Head of caudate nucleus (tissue), 42 donors: ENCODE measurements at places on chromosomes 16 and 17.

- no peak for DNase-seq
These were observed 62.4 kb downstream of the SNX11 start for GRCh38 chr17:48169926-48170325.

DNA sequence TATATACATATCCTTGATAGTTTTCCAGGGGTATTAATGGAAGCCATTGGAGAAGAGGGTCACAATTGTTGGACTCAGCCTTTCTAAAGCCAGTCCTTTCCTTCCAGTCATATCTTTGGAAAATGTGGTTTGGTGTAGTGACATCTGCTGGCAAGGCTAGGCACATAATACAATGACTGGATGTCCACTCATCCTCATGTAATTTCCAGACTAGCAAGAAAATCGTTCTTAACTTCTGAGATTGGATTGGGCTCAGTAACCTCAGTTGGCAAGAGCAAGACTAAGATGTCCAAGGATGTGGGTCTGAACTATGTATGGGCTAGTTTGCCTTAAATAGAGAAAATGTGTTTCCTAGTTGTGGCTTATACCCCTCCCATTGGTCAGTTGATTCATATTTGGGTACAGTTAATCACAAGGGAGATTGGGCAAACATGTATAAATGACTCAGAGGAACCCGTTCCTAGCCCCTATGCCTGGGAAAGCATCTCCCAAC lies 8.7 kb upstream of the KAT7 start:
- peak; percentile 41 for DNase-seq

- DNase-seq: no peak
These were observed 12.9 kb downstream of the GJD3 start for GRCh38 chr17:40351359-40352236.

- DNase-seq: no peak
These were observed 15.8 kb downstream of the PLCD3 start for GRCh38 chr17:45116434-45117016.

GRCh38 chr16:86121374-86122010 lies 222.5 kb downstream of the IRF8 start:
- no peak for DNase-seq

DNA sequence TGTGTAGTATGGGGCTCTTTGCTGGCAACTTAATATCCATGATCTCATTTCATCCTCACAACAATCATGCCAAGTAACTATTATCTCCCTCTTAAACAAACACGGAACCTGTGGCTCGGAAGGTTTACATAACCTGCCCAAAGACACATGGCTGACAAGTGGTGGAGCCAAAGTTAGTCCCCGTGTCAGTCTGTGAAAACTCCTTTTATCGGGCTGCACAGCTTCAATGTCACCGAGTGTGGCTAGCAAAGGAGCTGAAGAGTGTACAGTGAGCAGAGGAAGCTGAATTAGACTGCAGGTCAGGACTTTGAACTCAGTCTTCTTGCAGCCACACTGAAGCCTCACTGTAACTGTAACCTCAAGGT lies 80.3 kb downstream of the PARN start:
- no peak for DNase-seq

DNA sequence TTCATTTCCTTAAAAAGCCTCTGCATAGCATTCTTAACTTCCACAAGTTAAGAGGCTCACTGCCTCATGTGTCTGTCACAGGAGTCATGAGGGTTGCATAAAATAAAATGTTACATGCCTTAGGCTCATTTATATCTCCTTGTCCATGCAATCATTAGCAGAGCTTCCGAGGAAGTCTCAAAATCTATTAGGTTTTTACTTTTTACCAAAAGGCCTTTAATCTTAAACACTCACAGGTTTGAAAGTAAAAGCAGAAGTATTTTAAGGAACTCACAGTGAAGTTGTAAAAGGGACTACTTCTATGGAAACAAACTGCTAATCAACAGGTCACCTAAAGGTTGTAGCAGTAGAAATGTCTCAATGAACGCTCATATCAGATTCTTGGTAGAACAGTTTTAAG lies 5.2 kb upstream of the ATP6V0A1 start:
- no peak for DNase-seq

DNA sequence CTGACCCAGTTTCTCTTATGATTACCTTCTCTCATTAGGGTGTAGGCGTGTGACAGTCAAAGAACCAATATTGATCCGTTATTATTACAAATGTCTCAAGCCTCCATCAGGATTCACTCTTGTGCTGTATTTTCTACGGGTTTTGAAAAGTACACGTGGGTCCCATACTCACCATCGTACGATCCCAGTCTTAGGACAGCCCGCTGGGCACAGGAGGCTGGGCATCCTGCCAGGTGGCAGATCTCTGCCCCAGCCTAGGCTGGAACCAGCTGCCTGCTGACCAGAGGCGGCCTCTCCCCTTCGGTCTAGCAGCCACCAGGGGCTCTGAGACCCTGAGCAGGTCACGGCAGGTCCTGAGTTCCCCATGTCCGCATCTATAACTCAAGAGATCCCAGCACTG lies 2.0 kb upstream of the METRNL start:
- DNase-seq: no peak

DNA sequence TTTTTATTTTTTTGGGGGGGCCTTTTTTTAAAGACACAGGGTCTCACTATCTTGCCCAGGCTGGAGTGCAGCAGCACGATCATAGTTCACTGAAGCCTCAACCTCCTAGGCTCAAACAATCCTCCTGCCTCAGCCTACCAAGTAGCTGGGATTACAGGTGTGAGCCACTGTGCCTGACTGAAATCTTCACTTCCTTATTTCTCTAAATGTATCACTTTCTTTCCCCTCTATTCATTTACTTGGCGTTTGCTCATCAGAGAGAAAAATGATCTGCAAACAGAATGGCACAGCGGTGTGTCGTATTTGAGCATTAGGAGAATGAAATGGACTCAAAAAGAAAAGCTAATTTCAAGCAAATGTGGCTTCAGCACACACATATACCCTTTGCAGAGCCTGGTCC lies 44.3 kb upstream of the CDH5 start:
- DNase-seq: no peak

DNA sequence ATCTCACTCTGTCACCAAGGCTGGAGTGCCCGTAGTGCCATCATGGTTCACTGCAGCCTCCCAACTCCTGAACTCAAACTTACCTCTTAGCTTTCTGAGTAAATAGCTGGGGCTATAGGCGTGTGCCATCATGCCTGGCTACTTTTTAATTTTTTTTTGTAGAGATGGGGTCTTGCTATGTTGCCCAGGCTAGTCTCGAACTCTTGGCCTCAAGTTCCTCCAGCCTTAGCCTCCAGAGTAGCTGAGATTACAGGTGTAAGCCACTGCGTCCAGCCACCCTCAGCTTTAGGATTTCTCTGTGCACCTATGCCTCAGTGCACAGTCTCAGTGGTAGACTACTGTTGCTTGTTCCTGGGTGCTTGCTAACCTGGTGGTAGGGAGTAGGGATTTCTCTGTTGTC lies 5.5 kb downstream of the SLC7A6 start:
- no peak for DNase-seq

- DNase-seq: no peak
These were observed 16.4 kb downstream of the LYRM1 start for GRCh38 chr16:20916942-20917341.

GRCh38 chr17:40457369-40457768 lies 14.1 kb downstream of the IGFBP4 start:
- no peak for DNase-seq

GRCh38 chr16:59030923-59031485 lies 296.9 kb upstream of the GOT2 start:
- no peak for DNase-seq

DNA sequence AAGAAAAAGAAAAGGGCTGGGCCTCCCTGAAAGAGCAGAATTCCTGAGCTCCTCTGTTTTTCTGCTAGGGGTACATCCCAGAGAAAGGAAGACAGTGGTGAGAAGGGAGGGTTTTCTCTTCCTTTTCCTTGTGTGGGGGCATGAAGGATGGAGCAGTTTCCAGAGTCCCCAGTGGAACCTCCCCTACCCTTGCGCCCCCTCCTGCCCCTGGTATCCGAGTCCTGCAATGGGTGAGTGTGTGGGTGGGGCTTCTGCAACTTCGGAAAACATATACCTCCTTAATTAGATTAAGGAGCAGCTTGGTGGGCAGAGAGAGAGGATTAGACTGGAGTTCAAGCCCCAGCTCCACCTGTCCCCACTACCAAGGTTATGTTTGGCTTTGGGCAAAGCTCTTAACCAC lies 5.4 kb upstream of the GIP start:
- DNase-seq: no peak

- DNase-seq: no peak
These were observed 38.9 kb downstream of the TRIM37 start for GRCh38 chr17:59067756-59068155.

- DNase-seq: no peak
These were observed 20.7 kb upstream of the GLG1 start for GRCh38 chr16:74627506-74628220.

GRCh38 chr16:83913245-83913633 lies 14.3 kb downstream of the MLYCD start:
- no peak for DNase-seq

- DNase-seq: no peak
These were observed 1.4 kb downstream of the JMJD8 start for GRCh38 chr16:682493-683395.

GRCh38 chr17:72665852-72666851 lies 426.3 kb downstream of the SLC39A11 start:
- no peak for DNase-seq

DNA sequence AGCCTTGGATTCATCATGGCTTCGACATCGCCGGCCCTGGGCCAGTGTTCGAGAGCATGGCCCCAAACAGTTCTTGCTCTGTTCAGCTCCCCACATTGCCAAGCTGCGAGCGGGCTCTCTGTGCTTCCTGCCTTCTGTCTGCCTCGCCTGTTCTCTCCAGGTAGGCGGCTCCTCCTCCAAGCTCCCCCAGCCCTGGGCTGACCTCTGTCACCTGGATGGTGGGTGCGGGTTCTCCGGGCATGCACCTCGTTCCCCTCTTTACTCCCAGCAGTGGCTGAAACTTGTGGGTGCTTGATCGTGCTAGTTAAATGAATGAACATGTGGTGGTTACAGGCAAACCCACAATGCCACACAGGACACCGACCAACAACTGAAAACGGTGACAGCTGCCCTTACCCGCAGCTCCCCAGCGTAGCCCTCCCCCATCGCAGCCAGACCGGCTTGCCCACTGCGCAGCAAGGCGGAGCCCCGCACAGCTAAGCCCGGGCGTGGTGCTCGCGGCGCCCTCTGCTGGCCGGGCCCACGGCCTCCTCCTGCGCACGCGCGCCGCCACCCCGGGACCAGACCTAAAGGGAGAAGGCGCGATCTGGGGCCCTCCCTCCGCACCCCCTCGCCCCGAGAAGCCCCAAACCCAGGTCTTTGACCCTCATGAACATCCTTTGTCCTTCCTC lies 23.0 kb upstream of the EIF1 start:
- DNase-seq: peak; percentile 95

GRCh38 chr16:84453061-84453752 lies 51.3 kb downstream of the MEAK7 start:
- DNase-seq: no peak

DNA sequence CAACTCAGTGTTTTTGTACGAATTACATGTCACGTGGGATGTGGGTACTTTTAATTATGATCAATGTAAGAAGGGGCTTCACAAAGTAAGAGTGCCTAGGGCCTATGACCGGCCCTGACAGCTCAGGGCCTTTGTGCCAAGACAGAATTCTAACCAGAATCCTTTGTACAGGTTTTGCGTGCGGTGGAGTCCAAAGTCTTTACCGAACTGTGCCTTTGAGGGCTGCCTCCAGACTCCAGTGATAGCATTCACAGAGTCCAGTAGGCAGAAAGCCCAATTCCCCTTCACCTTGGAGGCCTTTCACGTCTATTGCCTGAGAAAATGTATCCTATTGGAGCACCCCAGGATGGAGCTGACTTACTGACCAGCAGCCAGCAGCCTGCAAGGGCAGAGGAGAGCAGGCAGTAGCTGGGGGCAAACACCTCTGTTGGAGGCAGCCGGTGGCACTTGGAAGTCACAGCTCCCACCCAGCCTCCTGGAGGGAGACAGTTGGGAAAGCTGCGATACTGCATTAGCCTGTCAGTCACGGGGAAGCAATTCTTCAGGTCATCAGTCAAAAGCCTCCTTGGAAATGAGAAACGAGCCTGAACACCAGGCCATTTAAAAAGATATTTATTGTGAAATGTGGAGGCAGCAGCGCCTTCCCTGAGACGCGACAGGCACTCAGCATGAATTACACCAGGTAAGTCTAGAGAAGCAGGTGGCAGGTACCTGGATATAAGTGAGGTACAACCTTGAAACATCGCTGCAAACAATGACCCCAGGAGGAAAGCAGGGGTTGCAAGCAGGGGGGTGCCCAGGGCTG lies 98.1 kb upstream of the CDYL2 start:
- no peak for DNase-seq

GRCh38 chr16:72876221-72876620 lies 171.7 kb downstream of the ZFHX3 start:
- no peak for DNase-seq

DNA sequence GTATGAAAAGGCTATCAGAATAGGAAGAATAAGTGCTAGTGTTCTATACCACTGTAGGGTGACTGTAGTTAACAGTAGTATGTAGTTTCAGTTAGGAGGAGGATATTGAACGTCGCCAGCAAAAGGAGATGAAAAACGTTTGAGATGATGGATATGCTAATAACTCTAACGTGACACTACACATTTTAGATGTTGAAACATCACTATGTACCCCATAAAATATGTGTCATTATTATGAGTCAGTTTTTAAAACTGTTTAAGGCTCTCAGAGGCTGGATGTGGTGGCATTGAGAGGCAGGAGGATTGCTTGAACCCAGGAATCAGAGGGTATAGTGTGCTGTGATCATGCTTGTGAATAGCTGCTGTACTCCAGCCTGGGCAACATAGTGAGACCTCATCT lies 31.8 kb downstream of the UBN1 start:
- no peak for DNase-seq

- no peak for DNase-seq
These were observed 8.1 kb downstream of the CYGB start for GRCh38 chr17:76529224-76530094.

GRCh38 chr17:9922012-9922848 lies 17.2 kb upstream of the RCVRN start:
- no peak for DNase-seq

GRCh38 chr17:76398523-76399174 lies 14.2 kb downstream of the SPHK1 start:
- no peak for DNase-seq

- peak; percentile 83 for DNase-seq
These were observed 58.3 kb downstream of the RAI1 start for GRCh38 chr17:17739388-17740066.

DNA sequence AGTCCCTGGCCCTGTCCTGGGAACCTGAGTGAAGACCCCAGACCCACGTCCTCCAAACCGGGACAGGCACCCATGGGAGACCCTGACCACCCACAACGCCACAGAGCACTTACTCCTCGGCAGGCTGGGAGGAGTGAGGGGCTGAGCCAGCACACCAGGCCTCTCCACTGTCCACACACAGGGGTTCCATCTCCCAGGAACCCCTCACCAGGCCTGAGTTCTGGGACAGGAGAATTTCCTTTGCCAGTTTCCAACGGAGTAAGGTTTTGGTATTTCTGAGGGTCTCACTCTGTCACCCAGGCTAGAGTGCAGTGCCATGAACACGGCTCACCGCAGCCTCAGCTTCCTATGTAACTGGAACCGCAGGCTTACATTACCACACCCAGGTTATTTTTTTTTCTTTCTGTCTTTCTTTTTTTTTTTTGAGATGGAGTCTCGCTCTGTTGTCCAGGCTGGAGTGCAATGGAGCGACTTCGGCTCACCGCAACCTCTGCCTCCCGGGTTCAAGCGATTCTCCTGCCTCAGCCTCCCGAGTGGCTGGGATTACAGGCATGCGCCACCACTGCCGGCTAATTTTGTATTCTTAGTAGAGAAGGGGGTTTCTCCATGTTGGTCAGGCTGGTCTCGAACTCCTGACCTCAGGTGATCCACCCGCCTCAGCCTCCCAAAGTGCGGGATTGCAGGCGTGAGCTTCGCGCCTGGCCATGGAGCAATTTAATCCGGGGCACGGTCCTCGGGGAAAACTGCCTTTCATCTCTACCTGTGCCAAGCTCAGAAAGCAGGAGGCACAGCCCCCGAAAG lies 1.6 kb downstream of the PGAP6 start:
- no peak for DNase-seq
